Ureter (tissue), 1 donor: ENCODE measurements at places on chromosomes 6 and 20.

GRCh38 chr6:16092140-16092539 lies 36.7 kb upstream of the MYLIP start:
- no peak for DNase-seq

GRCh38 chr6:107185391-107185970 lies 70.2 kb upstream of the BEND3 start:
- DNase-seq, result no peak

- DNase-seq, result no peak
Observed at GRCh38 chr6:149342525-149342924, 25.0 kb downstream of the TAB2 start.

DNA sequence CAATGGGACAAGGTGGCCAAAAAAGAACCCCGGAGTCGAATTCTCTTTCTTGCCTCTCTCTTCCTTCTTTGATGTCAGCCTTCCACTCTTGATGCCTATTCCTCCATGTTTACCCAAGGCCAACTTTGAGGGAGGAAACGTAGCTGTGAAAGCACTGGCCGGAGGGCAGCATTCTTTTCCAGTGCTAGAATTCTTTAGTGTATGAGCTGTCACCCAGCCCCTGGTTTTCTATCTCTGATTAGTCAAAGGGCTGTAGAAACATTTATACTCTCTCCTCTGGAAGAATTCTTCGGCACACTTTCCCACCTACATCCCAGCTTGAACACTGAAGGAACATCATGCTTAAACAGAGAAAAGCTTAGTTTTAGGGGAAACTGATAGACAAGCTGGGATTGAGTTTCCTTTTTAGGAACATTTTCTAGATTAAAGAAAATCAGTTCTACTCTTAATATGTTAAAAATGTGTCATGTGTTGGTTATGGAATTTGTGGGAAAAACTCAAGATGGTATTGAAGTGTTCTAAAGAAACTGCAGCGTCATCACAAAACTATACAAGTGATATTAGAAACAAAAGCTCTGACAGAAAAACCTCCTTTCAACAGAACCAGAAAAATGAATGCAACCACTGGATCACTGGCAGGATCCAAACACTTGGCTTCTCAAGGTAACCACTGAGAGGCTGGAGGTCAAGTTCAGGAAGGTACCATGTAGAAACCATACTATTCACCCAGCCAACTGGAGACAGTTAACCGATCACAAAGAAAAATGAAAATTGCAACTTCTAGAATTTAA lies 20.7 kb upstream of the UTRN start:
- no peak for DNase-seq

DNA sequence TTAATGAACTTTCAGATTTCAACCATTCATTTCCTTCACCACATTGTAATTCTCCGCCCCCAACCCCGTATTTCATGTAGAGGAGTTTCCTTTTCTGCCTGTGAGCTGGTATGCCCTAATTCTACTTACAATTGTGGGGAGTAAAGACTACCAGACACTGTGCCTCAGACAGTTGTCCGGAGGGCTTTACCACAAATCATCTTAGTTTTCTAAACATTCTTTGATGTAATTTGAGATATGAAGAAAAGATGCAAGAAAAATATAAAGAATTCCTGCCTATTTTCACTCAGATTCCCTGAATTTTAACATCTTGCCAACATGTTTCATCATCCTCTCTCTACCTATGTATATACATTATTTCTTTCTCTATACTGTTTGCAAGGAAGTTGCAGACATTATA lies 28.3 kb upstream of the LOC128125822 start:
- DNase-seq, result no peak

- no peak for DNase-seq
Observed at GRCh38 chr6:6649824-6650349, 61.4 kb downstream of the LY86 start.

DNA sequence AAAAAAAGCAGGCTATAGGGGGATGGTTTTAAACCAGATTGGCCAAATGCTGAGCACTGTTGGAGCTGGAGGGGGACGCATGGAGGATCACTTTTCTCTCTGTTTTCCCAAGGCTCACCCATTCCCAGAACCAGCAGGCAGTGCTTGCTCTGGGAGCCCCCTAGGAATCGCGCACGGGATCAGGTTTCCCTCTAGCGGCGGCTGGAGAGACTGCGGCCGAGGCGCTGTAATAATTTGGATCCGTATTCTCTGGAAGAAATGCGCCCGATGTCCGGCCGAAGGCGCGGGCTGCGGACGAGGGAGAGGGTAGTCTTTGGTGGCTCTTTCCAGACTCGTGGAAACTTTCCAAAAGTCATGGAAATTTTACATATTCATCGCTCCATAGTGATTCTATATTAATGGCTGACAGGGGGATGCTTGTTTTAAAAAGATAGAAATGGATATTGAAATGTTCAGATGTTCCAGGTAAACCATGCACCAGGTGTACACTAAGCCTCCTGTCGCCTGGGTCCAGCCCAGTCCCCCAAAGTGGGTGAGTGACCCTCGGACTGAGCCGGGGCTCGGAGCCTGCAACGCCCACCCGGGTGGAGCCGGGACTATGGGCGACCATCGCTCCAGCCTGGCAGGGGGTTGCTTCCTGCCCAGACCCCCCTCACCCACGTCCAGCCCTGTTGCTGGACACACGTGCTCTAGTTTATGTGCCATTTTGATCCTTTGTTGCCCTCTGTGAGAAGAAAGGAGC lies 78.7 kb upstream of the PHACTR3 start:
- DNase-seq, result peak; percentile 58

DNA sequence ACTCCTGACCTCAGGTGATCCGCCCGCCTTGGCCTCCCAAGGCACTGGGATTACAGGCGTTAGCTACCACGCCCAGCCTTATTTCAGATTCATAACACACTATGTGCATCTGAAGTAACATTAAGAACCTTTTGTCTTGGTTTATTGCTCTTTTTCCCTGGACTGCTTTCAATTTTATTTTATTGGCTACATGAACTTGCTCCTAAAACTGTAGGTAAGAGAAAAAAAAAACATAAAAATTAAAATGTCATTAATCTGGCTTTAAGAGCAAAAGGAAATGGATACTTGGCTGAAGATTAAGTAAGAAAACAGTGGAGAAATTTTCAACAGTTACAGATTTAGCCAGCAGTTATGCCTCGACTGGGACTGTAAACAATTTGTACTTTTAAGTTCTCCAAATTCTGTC lies 62.5 kb downstream of the GJA1 start:
- DNase-seq, result no peak

DNA sequence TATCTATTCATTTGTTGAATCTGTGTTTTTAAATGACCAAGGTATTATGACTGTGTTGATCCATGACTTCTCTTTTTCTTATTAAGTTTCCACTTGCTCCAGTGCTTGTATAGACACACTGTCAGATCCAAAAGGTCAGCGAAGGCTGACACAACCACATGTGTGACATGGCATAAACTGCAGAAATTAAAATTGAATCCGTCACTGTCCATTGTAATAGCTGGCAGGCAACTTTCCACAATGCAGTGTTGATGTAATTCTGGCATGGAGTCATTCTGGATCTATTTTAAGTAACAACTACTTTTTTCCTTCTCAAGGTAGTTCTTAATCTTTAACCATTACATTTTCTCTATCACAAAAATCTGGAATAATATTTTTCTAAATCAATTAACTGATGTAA lies 145.3 kb downstream of the AIG1 start:
- DNase-seq, result no peak
